ENCODE measurements at places on chromosomes 4 and X. TPM values are rescaled to one million over a fixed set of nuclear protein-coding genes. Genes with fewer than 3 reads are reported as not detected.

LONRF3 gene
- 5.7 TPM for total RNA-seq

PPBP gene
- total RNA-seq = 2.4 TPM

PF4V1 gene
- not detected for total RNA-seq

MAGED4B gene
- total RNA-seq = 6.3 TPM

GUCY1A1 gene
- 88.1 TPM for total RNA-seq

OPHN1 gene
- total RNA-seq = 7.5 TPM

ASMT gene
- total RNA-seq = 0.97 TPM

FGF13 gene
- total RNA-seq = 13.6 TPM

IL2 gene
- not detected for total RNA-seq

ZNF718 gene
- total RNA-seq = 5.9 TPM

PARM1 gene
- 94.5 TPM for total RNA-seq

MAGEB6B gene
- not detected for total RNA-seq

AGA gene
- 7.4 TPM for total RNA-seq

ABLIM2 gene
- total RNA-seq = 11.7 TPM

ADH7 gene
- not detected for total RNA-seq

ZNF157 gene
- 0.19 TPM for total RNA-seq

SPATA4 gene
- total RNA-seq = not detected

SMIM10 gene
- 17.0 TPM for total RNA-seq

CXXC4 gene
- total RNA-seq = 0.37 TPM

TFE3 gene
- total RNA-seq = 52.6 TPM

Data from posterior vena cava (tissue), 2 donors.